ENCODE measurements at places on chromosomes 11 and 22. TPM values are rescaled to one million over a fixed set of nuclear protein-coding genes. Genes with fewer than 3 reads are reported as not detected.

OR2AT4 gene
- total RNA-seq = not detected

KRTAP5-1 gene
- total RNA-seq = not detected

MS4A4E gene
- total RNA-seq = not detected

CWF19L2 gene
- total RNA-seq = 15.9 TPM

PRRG4 gene
- 1.1 TPM for total RNA-seq

PKP3 gene
- 21.4 TPM for total RNA-seq

IFITM5 gene
- total RNA-seq = not detected

MRGPRF gene
- 3.8 TPM for total RNA-seq

- no peak for DNase-seq
Measured at GRCh38 chr11:15816260-15816871, 540.0 kb downstream of the SOX6 start.

GRCh38 chr22:27724157-27724556, 77.4 kb downstream of the MN1 start:
- DNase-seq = no peak

DNA sequence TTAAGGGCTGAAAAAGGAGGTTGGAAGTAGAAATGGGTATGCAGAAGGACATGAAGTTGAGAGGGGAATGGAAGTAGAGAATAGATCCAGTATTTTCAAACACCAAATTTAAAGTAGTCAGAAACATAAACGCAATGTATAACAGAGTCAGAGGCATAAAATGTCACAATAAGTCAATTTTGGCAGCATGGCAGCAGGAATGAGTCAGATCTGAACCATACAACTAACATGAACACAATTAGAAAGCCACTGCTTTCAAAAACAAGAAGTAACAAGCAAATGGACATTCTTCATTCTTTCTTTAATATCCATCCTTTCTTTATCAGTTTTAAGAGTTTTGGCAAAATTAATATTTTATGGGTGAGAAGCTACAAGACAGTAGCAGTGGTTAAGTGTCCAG, 2.5 kb downstream of the CHORDC1 start:
- DNase-seq = no peak

DNA sequence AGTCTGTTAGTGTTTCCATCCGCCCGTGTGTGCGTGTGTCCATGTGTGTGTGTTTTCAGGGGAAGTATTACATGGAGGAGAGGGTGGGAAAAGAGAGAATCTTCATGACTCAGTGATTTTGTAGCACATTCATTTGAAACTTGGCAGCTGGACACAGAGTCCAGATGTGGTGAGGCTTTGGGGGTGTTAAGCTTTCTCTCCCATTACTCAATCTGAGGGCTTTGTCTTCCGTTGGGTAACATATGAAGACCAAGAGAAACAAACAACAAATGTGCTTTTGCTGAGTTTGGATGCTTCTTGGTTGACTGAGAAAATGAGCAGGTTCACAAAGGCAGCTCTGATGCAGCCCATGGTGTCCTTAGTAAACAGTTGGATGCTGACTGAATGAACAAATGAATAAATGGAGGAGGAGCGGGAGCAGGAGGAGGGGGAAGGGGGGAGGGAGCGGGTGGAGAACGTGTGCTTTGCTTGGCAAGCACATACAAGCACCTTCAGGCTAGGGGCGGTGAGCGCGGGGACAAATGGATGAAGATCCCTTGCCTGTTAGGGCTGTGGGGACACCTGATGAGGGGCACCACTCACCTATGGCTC, 104.3 kb downstream of the ST3GAL4 start:
- DNase-seq = no peak

DNA sequence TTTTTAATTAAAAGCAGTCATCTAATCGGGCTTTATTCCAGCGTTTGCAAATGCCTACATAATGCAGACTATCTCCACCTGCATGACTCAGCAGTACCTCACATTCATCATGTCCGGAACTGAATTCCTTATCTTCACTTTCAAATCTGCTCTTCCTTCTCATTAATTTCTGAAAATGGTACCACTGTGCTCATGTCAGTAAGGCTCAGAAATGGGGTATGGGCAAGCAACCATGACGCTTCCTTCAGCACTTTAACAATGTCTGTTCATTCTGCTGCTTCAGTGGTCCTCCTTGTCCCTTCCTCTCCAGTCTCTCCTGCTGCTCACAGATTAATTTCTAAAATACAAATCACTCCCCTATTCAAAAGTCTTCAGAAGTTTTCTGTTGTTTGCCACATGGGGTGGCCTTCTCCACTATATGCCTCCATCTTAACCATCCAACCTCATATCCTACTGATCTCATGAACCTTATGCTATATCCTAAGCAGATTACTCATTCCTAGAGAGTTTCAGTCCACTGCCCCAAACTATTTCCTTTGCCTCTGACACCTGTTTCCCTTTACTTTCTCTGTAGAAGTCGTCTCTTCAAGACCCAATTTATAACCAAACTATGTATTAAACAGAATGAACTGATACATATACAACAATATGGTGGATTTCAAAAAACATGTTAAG, 7.0 kb downstream of the GTF2H1 start:
- no peak for DNase-seq

- DNase-seq = no peak
Measured at GRCh38 chr22:16774911-16775500, 50.2 kb downstream of the XKR3 start.

DNA sequence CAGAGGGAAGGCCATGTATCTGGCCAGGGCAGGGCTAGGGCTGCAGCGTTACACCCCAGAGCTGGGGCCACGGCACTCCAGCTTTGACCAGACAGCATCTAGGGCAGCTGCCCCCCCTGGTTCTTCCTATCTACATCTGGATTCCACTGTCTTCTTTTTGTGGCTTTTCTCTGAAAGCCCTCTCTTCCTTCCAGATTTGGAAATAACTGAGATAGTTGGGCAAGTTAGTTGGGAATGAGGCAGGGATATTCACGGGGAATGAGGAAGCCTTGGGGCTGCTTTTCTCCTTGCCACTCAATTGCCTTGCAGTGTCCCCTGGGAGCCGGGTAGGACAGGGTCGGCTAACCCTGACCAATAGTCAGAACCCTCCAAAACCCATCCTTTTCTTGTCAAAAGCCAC, 26.8 kb downstream of the CLMP start:
- DNase-seq = no peak

DNA sequence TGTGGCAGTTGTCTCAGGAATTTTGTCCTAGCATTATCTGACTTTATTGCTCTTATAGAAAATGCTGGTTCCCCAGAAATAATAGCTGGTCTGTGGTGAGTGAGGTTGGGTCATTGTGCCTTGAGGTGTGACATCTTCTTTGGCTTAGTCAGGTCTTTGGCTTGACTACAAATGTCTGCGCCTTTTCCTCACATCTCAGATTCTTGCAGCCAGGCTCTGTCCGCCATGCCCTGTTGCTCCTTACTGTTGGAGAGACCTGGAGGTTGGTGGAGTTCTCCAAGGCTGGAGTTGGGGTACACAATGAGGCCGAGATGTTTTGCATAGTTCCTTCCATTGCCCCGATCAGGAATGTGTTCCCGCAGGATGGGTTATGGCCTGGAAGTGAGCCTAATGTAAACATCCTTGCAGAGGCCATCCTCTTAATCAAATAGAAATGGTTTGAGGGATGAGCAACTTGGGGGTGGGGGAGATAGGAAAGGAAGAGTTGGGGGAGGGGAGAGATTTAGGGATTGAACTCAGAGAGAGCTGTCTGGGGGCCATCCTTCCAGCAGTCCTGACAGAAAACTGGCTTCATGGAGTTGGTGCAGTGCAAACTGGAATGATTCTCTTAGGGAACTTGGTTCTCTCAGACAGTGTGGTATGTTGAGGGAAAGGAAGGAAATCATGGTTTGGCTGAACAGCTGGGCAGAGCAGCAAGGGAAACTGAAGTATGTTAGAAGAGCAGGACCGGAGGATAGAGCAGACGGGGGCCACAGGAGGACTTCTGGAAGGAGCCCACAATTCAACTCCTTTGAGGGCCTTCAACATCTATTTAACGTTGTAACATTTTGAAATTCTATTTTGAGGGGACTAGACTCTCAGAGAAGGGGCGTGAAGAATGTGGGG, 49.9 kb downstream of the ZBTB16 start:
- DNase-seq = no peak

DNA sequence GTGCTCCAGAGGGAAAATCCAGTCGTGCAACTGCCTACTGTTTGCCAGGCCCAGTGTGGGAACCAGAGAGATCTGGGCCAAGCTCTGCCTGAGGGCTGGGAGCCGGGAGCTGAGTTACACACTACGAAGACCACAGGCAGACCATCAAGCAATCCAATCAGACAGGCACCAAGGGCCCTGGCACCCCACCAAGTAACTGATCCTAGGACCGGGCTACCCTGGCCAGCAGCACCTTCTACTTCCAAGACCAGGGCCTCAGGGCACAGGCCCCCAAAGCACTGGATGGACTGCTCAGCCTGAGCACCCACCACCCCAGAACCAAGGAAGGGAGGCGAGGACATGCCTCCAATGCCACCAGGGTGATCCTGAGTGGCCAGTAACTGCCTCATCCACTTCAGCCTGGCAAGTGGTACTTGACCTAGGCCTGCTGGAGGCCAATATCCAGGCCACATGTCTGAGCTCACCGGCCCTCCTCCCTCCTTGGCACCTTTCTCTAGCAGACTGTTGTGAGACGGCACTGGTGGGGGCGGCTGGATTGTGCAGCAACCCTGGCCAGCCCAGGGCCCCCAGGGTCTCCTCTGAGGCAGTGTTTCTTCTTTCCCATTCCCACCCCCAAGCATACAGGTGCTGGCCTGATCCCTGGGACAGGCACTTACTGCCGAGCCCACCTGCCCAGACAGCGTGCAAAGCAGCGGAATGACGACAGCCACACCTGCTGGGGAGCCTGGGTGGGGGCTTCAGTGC, 20.7 kb upstream of the ARFGAP3 start:
- DNase-seq = no peak

GRCh38 chr11:75497788-75498409, 27.8 kb downstream of the GDPD5 start:
- no peak for DNase-seq

GRCh38 chr11:9099617-9100016, 8.2 kb upstream of the SCUBE2 start:
- DNase-seq = no peak

DNA sequence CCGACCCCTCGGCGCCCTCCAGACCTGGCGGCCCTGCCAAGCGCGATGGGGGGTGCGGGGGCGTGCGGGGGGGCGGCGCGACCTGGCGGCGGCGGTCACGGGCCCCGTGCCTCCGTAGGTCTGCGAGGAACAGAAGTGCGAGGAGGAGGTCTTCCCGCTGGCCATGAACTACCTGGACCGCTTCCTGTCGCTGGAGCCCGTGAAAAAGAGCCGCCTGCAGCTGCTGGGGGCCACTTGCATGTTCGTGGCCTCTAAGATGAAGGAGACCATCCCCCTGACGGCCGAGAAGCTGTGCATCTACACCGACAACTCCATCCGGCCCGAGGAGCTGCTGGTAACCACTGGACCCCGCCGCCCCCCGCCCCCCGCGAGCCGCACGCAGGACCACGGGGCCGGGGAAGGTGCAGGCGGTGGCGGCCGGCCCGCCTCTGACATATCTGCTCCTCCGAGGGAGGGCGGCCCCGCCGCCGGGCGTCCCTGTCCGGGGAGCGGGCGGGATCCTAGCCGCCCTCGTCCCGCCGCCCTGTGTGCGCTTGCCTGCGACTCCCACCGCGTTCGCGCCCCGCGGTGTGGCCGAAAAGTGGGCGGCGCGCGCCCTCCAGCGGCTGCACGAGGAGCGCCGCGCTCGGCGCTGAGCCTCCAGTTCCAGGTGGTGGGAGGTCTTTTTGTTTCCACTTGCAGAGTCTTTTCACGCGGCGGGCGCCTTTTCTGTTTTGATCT, 2.1 kb downstream of the CCND1 start:
- peak; percentile 77 for DNase-seq

DNA sequence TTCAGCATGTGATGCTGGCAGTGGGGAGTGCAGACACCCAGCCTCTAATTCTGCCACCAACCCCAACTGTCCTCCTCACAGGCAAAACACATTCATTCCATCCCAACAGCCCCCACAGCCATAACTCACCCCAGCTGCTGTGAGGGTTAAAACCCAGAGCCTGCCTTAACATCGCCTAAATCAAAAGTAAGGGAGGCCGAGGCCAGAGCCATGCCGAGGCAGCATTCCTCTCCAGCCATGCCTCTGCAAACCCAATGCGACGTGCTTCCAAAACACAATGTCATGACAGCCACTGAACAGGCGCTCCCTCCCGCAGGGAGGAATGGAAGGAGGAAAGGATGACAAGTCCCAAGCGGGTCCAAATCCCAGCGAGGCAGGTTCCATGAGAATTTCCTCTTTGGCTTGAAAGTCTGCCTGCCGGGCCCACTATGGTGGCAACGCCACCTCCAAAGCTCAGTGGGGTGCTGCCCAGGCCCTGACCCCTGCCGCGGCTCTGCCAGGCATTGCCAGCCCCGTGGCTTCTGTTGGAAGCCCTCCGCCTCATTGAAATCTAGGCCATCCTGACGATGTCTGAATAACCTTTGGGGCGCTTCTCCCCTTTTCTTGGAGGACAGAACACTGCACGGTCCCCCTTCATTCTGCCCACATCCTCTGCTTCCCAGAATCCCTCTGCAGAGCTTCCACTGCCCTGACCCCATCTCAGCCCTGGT, 472.3 kb downstream of the BRD1 start:
- DNase-seq = peak; percentile 1

DNA sequence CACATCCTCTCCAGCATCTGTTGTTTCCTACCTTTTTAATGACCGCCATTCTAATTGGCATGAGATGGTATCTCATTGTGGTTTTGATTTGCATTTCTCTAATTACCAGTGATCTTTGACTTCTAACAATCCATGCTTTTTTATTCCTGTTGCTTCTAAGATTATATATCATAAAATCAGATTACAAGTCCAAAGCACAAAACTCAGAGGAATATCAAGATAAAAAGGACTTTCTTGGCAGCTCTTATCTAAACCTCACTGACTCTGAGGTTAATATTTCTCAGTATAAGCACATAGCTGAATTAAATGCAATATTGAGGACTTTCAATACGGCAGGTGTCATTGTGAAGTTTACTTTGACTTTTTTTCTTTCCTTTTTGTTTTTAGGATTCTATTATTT, 11.4 kb downstream of the SLC5A12 start:
- no peak for DNase-seq

All from WTC11 (cell line).